Right ventricle myocardium inferior (tissue), 1 donor: ENCODE measurements at places on chromosomes 13 and 19. TPM values are rescaled to one million over a fixed set of nuclear protein-coding genes. Genes with fewer than 3 reads are reported as not detected.

- DNase-seq: no peak
Observed at GRCh38 chr19:8206147-8207087, 2.8 kb upstream of the CERS4 start.

DNA sequence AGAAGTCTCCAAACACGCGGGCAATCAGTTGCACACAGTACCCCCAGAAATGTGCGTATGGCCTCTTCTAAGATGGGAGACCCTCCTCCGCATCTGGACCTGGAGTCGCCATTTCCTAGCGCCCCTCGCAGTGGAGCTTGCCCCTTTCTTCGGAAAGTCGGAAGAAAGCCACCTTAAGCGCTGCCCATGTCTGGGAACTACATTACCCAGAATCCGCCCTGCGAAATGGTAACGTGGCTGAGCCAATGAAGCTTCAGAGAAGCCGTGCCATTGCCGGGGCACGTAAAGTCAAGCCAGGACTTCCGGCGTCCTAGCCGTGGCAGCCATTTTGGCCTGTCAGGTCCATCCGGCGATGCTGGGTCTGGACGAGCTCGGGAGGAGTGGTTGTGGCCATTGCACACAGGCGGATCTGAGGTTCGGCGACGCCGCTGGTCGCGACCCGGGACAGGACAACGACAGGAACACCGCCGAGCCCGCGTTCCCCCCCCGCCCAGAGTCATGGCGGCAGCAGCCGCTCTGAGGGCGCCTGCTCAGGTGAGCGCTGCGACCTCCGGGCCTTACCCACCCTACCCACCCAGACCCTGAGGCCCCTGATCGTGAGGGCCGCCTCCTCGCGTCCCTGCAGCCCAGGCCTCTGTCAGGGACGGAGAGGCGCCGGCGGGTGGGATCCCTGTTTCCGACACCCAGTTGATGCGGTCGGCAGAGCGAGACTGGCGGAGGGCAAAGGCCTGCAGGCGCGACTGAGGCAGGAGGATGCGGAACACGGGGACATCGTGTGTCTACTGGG lies at the start of gene ZNF586:
ZNF586 (plus strand) TSS at position 332 of the 787 bp plus-strand sequence; CDS start at position 499, 167 bp downstream.
- peak; percentile 96 for DNase-seq

GRCh38 chr19:31127134-31127967 lies 221.9 kb downstream of the TSHZ3 start:
- DNase-seq: no peak

The CEACAM3 gene
- total RNA-seq: 0.32 TPM

DNA sequence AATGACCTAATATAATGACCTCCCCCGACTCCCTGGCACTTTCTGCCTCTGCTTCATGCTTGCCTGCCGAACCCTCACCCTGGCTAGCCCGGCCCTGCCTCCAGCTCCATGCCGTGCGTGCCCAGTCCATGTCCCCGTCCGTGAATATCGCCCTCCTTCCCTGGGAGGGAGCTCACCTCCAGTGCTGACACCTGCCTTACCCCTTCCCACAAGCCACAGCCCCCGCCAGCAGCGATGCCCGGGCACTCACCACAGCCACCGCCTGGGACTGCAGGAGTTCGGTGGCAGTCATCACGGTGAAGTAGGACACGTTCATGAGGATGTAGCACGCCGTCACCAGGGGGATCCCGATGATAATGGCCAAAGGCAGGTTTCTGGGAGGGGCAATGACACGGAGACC lies 10.0 kb downstream of the SLC7A9 start:
- no peak for DNase-seq

- DNase-seq: no peak
Observed at GRCh38 chr19:19109601-19110000, 28.7 kb downstream of the TMEM161A start.

- no peak for DNase-seq
Observed at GRCh38 chr13:50679321-50679720, 164.2 kb downstream of the DLEU7 start.

- no peak for DNase-seq
Observed at GRCh38 chr13:20272588-20273171, 40.6 kb upstream of the GJB6 start.

DNA sequence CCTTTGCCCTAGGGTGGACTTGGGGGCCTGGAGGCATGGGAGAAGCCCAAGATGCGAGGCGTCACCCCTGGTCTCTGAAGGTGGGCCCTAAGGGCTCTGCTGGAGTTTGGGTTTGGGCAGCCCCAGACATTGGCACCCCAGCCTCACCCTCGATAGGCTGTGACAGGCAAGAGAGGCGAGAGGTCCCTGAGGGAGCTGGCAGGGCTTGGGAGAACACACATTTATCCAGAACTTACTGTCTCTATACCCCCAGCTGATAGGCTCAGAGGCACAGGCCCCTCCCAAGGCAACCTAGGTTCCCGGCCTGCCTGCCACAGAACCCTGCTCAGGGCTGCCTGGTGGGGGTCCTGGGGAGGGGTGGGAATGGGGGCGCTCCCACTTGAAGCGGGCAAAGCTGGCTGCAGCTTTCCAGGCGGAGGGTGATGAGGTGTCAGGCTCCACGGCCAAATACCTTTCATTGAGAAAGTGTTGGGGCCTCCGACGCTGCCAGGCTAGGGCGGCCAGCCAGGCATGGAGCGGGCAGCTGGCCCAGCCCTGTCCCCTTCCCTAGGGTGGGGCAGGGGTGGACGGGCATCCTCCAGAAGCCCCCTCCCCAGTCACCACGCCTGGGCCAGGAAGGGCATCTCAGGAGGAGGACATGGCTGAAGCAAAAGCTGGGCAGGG lies 9.7 kb downstream of the CILP2 start:
- DNase-seq: no peak

DNA sequence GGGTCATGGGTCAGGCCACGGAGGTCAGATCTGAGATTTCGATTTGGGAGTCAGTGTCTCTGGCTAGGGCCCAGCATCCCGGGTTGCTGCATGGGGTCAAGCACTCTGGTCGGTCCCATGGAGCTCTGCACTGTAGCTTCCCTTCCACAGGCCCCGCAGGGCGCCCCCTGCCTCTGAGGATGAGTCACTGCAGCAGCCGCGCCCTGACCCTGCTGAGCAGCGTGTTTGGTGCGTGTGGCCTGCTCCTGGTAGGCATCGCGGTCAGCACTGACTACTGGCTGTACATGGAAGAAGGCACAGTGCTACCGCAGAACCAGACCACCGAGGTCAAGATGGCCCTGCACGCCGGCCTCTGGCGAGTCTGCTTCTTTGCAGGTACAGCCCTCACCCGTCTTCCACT lies 3.6 kb downstream of the CACNG7 start:
- DNase-seq: peak; percentile 74

- DNase-seq: no peak
Observed at GRCh38 chr19:39276740-39277139, 8.5 kb downstream of the IFNL2 start.

The VWA8 gene
- total RNA-seq: 40.1 TPM

DNA sequence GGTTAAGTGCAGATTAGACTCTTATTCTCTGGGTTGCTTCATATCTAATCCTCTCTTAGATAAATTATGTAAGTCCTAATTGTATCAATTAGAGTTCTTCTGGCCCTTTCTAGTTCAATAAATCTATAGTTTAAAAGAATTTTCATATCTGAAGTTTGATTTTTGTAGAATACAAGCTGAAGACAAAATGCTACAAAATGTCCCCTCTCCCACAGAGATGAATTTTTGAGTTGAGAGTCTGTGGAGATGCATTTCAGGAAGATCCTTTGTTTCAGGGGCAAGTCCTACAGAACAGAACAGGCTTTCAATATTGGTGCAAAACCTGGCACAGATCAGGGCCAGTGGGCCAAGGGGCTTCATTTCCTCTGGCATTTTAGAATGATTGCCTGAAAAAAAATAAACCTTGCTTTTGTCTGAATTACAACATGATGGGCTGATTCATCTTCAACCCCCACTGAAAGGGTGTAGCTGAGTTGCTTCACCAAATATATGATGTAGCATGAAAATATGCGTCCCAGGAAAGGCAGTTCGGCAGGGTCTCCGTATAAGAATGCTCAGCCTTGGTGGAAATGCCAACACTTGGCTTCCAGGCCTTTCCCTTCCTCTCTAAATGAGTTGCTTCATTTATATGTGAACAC lies 6.4 kb upstream of the IPO5 start:
- DNase-seq: no peak

GRCh38 chr19:16301999-16302694 lies 22.5 kb upstream of the KLF2 start:
- DNase-seq: no peak

The IL17D gene
- total RNA-seq: 0.62 TPM

DNA sequence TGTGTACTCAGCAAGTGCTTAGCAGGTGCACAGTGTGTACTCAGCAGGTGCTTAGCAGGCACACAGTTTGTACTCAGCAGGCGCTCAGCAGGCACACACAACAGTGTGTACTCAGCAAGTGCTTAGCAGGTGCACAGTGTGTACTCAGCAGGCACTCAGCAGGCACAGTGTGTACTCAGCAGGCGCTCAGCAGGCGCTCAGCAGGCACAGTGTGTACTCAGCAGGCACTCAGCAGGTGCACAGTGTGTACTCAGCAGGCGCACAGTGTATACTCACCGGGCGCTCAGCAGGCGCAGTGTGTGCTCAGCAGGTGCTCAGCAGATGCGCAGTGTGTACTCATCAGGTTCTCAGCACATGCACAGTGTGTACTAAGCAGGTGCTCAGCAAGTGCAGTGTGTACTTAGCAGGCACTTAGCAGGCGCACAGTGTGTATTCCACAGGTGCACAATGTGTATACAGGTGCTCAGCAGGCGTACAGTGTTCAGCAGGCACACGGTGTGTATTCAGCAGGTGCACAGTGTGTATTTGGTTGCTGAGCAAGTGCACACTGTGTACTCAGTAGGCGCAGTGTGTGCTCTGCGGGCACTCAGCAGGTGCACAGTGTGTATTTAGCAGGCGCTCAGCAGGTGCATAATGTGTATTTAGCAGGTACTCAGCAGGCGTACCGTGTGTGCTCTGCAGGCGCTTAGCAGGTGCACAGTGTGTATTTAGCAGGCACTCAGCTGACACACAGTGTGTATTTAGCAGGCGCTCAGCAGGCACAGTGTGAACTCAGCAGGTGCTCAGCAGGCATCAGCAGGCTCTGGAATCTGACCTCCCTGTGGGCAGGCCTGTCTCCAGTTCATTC lies 15.1 kb downstream of the CRTC1 start:
- DNase-seq: no peak

DNA sequence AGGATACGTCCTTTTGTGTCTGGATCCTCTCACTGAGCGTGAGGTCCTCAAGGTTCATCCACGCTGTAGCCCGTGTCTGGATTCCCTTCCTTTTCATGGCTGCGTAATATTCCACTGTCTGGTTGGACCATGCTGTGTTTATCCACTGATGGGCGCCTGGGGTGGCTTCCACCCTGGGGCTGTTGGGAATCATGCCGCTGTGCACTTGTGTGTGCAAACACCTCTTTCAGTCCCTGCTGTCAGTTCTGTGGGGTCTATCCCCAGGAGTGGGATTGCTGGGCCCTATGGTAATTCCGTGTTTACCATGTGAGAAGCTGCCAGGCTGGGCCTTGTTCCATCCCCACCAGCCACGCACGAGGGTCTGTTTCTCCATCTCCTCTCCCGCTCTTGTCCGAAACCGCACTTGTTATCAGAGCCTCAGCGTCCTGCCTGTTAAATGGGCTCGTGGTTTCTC lies 98.6 kb downstream of the GADD45B start:
- DNase-seq: no peak

DNA sequence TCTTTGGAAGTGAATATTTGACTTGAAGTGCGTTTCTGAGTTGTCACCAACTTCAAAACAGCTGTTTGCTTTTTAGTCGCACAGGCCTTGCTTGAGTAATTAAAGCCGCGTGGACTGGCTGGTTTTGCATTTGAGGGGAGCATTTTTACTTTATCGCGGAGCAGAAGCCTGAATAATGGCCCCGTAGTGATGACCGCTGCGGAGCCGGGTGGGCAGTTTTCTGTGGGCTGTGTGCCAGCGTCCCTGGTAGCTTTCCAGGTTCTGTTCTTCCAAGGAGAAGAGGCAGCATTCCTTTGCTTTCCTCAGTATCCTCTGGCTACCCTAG lies 1.1 kb downstream of the NAA16 start:
- no peak for DNase-seq

- DNase-seq: no peak
Observed at GRCh38 chr13:20993211-20993610, 68.2 kb downstream of the LATS2 start.

GRCh38 chr19:8459520-8460270 lies 14.9 kb downstream of the HNRNPM start:
- no peak for DNase-seq

DNA sequence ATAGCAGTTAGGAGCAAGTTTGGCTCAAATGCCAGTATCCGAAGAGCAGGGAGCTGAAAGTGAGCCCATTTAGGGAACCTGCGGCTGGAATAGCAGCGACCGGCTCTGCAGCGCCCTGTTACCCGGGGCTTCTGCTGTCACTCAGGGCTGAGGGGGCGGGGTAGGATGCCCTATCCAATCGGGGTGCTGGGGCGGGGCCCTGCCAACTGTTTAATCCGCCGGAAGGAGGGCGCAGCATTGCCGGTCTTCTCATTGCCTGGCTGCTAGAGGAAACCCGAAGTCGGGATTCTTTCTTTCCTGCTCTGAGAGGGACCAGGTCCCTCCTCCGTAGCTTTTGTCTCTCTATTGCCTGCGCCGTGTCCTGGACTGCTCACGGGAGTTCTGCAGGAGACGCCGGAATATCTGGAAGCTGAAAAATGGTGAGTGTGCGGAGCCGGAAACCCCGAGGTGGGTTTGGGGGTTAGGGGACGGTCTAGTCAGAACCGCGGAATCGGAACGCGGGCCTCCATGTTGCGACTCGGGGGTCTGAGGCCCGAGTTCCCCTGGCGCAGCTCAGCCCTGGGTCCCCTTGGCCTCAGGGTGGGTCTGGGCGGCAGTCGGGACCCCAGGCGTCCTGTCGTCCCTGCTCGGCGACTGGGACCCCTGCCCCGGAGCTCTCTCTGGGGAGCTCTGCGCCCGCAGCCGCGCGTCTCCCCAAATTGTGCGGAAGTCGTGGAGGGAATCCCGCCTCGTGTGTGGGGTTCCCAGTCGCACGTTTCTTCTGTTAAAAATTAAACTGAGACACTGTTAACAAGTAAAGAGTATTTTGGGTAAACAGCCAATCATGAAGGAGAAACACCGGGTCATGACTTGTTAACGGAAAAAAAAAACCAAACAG lies 22.8 kb downstream of the ZNF763 start:
- DNase-seq: peak; percentile 98

The ZNF175 gene
- total RNA-seq: 7.4 TPM

DNA sequence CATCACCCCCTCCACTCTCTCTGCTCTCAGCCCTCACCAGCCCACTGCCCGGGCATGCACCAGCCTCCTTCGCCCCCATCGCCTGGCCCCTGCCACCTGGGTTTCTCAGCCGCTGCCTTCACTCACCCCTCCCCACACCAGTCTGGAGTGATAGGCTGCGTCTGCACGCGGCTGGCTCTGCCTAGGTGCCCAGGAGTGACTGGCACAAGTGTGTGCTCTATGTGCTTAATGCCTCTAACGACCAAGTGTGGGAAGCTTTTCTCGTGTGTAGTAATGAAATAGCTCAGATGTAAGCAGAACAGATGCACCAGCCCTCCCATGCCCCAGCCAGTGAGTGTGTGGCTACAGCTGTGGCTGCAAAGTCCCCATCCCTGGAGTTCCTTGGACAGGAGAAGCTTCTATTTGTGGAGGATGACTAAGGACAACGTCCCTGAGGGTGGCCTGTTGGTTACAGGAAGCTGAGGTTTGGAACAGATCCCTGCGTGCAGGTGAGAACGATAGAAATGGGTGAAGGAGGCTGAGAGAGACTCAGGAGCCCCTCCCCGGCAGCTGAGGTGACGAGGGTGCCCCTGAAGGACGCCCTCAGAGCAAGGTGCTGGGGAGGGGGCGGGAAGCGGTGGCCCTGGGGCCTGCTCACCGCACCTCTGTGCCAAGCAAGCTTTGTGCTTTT lies 35.6 kb downstream of the ATP11A start:
- no peak for DNase-seq

The PLPPR3 gene
- not detected for total RNA-seq

The KBTBD6 gene
- 7.7 TPM for total RNA-seq

The ZNF724 gene
- 1.3 TPM for total RNA-seq

GRCh38 chr13:42001580-42001979 lies 40.7 kb upstream of the VWA8 start:
- no peak for DNase-seq
